Activated CD4-positive, alpha-beta memory T cell treated with anti-CD3 and anti-CD28 coated beads for 36 hours (primary cell): ENCODE measurements at places on chromosomes 11 and 22.

DNA sequence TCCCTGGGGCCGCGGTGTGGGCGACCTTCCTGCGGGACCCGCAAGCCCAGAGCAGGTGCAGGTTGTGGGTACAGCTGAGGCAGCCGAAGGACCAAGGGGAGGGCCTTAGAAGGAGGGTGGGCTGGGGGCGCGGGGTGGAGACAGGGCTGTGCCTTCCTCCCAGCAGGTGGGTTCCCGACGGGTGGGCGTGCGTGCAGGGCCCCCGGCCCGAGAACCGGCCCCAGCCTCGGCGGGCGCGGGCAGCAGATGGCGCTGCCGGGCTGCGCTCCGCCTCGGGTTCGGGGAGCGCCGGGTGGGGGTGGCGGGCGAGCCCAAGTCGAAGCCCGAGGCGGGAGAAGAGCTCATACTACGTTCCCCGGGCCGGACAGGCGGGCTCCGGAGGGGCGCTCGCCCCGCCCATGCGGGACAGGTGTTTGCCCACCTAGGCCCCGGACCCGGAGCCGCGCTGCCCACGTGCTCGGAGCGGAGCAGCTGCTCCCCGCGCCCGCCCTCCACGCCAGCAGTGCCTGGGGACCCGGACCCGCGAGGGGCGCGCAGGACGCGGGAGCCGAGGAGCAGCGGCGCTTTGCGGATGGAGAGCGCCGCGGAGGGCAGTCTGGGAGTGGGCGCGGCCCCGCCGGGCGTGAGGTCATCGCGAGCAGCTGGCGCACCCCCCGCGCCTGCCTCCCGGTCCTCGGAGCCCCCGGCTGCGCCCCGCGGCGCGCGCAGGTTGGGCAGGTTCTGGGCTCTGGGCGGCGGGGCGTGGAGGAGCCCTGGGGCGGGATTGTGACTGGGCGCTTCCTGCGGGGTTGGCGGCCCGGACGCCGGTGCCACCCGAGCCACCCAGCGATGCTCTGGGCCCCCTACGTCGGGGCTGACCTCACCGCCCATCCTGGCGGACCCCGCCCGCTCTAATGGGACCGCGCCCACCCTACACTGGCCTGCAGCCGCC is 25.3 kb downstream of the DUSP8 start:
- peak; percentile 52 for DNase-seq

DNA sequence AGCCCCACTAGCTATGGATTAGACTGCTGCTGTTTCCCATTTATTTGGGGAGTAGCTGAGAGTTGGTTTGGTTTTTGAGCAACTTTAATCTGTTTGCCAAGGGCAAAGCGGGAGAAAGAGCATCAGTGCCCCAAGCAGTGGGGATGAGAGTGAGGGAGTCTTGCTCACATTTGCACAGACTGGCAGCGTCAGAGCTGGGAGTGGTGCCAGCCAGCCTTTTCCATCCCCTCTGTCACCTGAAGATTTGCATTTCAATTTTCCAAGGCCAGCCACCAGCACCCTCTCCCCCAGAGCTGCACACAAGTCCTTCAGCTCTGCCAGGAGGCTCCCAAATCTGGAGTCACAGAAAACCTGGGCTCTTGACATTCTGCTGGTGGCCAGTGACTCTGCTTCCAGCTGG is 21.0 kb upstream of the UVRAG start:
- no peak for DNase-seq

DNA sequence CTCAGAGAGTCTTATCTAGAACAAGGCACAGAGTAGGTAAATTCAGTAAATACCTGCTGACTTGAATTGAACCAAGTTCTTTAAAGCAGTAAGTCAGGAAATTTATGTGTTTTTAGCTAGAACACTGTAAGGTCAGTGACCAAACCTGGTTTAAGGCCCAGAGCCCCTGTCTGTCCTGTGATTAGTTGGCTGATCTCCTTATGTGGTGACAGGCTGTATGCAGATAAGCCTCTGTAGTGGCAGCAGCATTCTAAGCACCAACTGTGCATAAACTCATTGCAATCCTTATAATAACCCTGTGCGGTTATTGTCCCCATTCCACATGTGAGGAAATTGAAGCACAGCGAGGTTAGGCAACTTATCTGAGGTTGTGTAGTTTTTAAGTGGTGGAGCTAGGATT is 40.5 kb downstream of the FBXO7 start:
- DNase-seq: no peak

DNA sequence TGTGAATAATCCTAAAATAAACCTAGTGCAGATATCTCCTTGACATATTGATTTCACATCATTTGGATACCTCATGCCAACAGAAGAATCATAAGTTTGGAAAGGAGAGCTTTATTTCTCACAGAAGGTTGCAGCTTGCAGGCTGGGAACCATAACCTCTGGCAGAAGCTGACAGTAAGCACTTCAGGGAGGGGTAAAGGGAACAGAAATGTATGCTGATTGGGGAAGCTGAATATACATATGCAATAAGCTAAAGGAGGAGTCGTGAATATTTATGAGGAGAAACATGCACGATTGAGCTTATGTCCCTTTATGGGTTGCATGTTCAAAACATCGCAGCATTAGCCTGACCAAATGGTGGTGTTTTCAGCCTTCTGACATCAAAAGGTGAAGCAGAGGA is 814.5 kb downstream of the TBC1D22A start:
- no peak for DNase-seq
